ENCODE measurements at places on chromosomes 12 and 14.

GRCh38 chr12:132395908-132396305 is 66.5 kb upstream of the GALNT9 start:
- DNase-seq, result no peak

DNA sequence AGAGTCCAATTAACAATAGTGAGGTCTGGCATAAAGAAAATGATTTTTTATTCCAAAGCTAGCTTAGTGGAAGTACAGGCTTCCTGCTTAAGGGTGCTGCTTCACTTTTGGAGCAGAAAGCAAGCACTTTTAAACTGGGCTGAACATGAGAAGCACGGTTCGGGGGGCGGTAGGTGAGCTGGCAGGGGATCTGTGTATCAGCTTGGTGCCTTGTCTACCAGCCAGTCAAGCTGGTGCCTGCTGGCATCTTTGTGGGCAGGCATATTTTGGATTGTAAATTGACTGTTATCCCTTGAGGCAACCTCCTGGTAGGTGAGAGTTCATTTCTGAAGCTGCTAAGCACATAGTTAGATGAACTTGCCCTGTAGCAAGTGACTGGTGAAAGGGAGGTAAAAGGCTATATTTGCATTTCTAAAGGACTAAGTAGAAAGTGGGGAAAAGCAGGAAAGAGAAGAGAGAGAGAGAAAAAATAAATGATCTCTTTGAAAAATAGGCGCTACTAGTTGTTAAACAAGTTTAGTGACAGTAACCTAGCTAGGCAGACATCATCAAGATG is 121.1 kb upstream of the SYT10 start:
- no peak for DNase-seq

GRCh38 chr12:57535764-57536596 is 11.0 kb downstream of the DCTN2 start:
- DNase-seq, result no peak

GRCh38 chr14:63551332-63551731 is 8.2 kb upstream of the PPP2R5E start:
- peak; percentile 39 for DNase-seq

DNA sequence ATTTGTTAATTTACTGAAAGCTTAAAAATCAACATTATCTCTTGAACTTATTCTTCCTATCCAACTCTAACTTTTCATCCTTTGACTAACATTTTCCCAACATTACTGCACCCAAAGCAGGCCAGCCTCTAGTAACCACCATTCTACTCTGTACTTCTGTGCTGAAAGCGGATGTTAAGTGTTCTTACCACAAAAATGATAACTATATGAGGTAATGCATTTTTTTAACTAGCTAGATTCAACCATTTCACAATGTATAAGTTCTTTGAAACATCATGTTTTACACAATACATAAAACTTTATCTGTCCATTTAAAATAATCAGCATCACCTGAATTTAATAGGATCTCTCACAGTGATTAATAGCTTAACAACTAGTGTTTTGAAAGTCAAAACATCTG is 468.5 kb upstream of the MGAT4C start:
- peak; percentile 84 for DNase-seq

DNA sequence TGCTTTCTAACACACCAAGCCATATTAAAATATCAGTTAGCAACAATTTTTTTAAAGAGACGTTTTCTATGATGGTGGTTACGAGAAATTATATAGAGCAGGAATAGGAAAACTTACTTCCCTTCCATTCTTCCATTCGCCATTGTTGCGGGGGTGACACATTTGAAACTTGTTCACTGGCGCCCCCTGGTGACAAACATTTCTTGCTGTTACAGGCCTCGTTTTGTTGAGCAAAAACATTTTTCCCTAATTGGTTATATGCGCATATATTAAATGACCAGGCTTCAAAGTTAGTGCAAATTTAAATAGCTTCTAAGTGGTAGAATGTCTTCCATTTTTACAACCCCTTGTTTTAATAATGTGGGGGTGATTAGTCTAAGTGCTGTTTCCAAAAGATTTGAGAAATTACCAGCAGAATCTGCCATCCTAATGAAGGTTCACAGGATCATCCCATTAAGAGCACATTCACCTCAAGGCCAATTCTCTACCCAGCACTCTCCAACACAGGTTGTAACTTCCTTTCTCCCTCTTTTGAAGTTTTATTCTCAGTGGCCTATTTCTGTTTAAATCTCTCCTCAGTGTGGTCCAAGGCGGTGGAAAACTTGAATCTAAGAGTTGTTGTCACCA is 1124.7 kb downstream of the FLRT2 start:
- peak; percentile 48 for DNase-seq

- DNase-seq, result peak; percentile 31
Observed at GRCh38 chr12:80157645-80158044, 58.3 kb downstream of the OTOGL start.

GRCh38 chr12:5898874-5899273 is 46.2 kb downstream of the ANO2 start:
- no peak for DNase-seq

DNA sequence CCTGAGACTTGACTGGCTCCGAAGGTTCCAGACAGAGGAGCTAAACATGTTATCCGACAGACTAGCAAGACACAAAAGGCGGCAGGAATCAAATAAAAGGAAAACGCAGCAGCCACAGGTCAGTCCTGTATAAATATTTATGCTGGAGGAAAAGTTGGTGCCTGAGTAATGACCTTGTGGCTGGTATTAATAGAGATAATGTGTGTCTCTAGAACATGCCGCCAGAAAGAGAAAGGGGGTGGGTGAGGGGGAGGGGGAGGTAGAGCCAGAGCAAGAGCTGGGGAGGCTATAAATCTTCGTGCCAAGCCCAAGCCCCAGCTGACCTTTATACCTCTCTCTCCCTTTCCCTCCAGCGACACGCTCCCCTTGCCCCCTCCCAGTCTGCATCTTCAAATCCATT is 590.4 kb downstream of the MED13L start:
- DNase-seq, result no peak

GRCh38 chr14:68862954-68863594 is 70.2 kb upstream of the ZFP36L1 start:
- DNase-seq, result peak; percentile 83

- DNase-seq, result no peak
Observed at GRCh38 chr12:21683115-21683514, 25.5 kb upstream of the LDHB start.
